ENCODE measurements at places on chromosomes 11 and 22.

DNA sequence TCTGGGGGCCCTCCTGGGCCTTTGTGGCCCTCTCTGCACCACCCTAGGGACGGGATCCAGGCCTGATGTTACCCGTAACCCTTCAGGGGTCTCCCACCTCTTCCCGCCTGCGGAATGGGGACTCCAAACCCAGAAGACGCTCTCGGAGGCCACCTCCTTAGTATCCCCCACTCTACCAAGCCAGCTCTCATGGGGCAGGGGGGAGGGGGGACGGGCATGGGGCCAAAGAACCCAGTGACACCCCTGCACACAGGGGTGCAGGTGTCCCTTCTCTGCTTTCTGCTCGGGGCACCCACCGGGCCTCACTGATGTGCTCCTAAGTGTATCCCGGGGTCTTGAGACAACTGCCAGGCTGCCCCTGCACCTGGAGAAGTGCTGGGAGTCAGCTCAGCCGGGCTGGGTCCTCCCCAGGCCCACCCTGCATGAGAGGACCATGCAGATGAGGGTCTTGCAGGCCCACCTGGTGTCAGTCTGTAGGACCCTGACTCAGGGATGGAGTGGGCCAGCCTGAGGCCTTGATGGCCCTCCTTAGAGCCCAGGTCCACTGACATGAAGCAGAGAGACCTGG lies 176.9 kb downstream of the IGLL1 start:
- DNase-seq: no peak

DNA sequence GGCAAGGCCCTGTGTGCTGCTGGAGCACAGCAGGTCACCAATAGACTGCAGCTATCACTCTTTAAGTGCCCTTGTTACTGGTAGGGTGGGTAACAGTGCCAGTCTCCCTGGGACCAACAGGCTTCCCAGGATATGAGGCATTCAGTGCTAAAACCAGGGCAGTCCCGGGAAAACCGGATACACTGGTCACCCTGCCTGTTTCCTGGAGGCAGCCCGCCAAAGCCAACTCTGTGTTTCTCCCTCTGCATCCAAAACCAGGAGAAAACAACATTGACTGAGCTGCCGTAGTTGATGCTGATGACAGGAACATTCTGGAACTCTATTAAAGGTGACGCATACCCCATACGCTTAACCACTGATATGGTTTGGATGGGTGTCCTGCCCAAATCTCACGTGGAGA lies 149.1 kb downstream of the SHANK2 start:
- DNase-seq: no peak

GRCh38 chr11:84890676-84891075 lies 736.5 kb downstream of the DLG2 start:
- no peak for DNase-seq

GRCh38 chr11:100876815-100877520 lies 189.9 kb downstream of the ARHGAP42 start:
- no peak for DNase-seq

DNA sequence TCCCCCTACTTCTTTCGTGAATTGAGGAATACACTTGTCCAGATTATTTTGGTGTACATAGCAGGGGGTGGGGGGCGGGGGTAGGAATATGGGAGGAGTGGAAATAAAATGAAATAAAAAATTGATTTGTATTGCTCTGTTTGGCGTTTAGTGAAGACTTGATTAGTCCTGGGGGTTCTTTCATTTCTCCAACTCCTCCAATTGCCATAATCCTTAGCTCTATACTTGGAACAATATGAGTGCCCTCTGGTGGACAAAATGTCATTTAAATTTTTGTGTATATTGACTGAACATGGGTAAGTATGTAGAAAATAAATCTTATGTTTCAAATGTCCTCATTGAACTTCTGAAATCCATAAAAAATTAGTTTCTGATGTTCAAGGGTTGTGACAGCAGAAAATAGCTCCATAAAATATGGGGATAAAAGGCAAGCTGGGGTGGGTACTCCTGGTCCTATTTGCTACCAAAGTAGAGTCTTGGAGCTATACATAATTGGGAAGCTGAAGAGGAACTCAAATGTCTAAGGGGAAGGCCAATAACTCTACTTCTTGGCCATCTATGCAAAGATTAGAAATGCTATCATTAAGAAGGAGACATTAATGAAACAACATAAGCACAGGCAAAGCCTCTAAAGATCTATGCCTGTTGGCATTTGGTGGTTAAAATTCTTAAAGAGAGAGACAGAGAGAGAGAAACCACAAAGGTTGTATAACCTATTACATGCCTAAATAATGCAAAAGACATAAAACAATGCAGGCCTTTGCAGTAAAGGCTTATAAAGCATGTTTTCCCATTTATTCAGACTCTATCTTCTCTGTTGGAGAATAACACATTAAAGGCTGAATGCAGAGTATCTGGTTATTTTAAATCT lies 421.6 kb downstream of the METTL15 start:
- no peak for DNase-seq

- DNase-seq: no peak
These were observed at the start of gene THY1 for GRCh38 chr11:119422809-119423508. Gene THY1 (minus strand): TSS chr11:119423172. CDS start chr11:119420905, 2,267 bp downstream.

GRCh38 chr22:37229805-37230672 lies 14.0 kb downstream of the RAC2 start:
- peak; percentile 87 for DNase-seq

- no peak for DNase-seq
These were observed 6.7 kb downstream of the GDPD5 start for GRCh38 chr11:75518771-75519653.

DNA sequence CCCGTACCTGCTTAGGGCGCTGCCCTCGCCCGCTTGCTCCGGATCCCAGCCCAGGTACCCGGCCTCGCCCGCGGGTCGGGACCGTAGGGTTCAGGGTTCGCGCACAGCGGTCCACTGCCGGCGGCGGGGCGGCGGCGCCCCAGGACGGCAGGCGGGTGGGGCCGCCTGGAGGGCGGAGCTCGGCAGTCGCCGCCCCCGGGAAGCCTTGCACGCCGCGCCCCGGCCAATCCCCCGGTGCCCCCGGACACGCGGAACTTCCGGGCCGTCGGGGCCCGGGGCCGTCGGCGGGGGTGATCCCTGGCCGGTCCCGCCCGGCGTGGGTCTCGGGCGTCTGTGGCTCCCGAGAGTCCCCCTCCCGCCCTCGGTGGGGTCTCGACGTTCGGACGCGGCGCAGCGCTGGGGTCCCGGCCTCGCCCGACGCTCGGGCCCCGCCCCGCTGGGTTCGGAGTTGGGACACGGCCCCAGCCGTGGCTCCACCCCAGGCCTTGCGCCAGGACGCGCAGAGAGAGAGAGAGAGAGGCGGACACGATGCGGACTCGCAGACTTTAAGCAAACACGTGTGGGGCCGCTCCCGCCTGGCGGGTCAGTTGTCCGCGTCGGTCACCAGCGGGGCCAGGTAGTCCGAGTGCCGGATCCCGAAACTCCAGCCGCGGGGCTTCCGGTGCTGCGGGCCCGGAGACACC lies at the start of gene TYMP:
TYMP (minus strand) TSS at position 116 of the 683 bp plus-strand sequence. CDS start 303 bp downstream, outside the sequence.
- DNase-seq: peak; percentile 55

DNA sequence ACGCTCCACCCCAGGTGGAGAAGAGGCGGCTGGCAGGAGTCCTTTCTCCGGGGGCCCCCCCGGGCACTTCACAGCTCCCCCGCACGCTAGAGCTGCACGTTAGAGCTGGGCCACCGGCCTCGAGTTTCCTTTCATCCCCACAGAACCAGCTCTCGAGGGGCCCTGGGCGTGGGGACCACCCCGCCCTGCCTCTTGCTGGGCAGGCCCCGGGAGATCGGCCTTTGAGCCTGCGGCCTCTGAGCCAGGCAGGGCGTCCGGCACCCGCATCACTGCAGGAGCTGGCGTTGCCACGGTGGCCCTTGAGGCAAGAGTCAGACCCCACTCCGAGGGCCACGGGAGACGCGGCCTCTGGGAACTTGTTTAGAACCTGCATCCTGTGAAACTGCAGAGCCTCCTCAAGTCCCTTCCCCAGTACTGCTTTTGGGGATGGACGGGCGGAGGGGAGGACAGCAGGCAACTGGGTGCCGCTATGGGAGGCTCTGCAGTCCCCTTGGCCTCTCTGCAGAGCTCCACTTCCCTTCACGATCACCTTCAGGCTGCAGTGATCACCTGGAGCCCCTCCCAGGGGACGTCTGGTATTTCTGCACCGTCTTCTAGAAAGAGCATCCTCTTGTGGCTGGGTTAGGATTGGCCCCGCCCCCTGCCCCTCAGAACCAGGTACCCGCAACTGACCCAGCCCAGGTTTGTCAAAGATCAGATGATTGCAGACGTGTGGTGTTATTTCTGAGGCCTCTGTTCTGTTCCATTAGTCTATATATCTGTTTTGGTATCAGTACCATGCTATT lies 13.9 kb upstream of the GAL start:
- no peak for DNase-seq

GRCh38 chr11:208181-208916 lies 841 bp downstream of the RIC8A start:
- DNase-seq: peak; percentile 76

GRCh38 chr11:104844451-104844850 lies 53.8 kb downstream of the CASP12 start:
- DNase-seq: no peak

- DNase-seq: no peak
These were observed 213.8 kb downstream of the TTC28 start for GRCh38 chr22:28465841-28466240.

DNA sequence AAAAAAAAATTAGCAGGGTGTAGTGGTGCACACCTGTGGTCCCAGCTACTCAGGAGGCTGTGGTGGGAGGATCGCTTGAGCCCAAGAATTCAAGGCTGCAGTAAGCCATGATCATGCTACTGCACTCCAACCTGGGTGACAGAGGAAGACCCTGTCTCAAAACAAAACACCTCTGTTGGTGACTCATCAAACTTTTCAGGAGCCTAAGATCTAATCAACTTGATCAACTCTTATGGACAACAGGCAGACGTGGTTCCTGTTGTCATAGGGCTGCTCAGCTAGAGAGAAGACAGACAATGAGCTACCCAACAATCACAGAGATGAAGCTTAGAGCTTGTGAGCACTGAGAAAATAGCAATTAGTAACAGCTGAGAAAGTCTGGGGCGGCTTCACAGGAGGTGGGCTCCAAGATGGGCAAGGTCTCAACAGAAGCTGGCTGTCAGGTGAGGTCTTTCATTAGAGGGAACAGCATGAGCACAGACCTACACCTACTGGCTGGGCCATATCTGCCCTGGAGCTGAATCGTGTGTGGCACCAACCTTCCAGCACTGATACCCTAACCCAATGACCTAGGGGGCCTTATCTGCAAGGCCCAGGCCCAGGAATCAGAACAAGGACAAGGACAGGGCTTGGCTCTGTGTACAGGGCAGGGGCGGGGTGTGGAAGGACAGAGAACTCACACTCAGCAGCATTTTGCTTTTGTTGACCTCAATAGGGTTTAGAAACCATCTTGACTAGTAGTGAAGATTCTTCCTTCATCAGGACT lies 7.2 kb upstream of the UCP3 start:
- DNase-seq: no peak

- DNase-seq: no peak
These were observed 163.1 kb downstream of the LARGE1 start for GRCh38 chr22:33757041-33757801.

GRCh38 chr11:20353829-20354434 lies 9.6 kb upstream of the HTATIP2 start:
- DNase-seq: no peak

- DNase-seq: no peak
These were observed 218.3 kb upstream of the CTSC start for GRCh38 chr11:88555829-88556202.

DNA sequence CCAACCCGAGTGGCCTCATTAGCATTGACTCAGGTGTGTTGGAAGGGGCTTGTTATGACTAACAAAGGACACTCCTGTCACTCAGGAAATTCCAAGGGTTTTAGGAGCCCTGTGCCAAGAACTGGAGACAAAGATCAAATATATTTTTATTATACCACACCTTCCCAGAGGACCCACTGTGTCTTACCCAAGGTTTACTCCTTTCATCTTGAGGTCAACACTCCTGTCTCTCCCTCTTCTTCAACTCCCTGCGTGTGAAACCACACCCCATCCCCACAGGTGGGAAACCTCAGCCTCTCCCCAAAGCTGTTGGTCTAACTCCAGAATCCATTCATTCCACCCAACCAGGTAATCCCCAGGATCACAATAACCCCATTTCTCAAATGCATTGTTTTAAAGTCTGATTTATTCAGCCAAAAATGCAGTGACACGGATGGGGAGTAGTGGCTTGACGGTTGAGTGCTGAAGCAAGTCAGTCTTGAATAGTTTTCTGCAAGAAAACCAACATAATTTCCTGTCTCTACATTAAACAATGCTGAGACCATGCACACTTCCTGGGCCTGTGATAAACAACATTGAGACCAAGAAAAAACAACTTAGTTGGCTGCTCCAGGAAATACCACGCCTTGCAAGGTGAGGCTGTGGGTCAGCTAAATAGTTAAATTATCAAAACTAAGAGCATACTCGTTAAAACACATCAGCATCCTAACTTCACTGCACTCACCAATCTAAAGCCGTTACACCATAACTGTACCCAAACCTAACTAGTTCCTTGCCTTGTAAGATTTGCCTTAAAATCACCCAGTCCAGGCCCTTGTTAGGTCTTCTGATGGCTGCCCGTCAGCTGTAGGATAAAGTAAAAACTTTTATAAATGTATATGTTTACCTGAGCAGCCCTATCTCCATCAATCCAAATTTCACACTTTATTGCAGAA lies 38.5 kb upstream of the SPON1 start:
- peak; percentile 3 for DNase-seq

DNA sequence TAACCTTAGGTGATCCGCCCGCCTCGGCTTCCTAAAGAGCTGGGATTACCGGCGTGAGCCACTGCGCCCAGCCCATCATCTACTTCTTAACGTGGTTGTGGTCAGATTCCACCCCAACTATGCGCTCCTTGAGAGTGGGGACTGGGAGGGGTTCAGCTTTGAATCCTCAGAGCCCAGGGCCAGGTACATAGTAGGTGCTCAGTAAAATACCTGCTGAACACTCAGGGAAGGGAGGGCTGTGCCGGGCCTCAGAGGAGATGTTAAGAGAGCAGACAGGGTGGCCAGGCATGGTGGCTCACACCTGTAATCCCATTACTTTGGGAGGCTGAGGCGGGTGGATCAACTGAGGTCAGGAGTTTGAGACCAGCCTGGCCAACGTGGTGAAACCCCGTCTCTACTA lies 1.2 kb upstream of the LGALS1 start:
- no peak for DNase-seq

GRCh38 chr11:108984523-108984922 lies 319.7 kb downstream of the DDX10 start:
- no peak for DNase-seq

DNA sequence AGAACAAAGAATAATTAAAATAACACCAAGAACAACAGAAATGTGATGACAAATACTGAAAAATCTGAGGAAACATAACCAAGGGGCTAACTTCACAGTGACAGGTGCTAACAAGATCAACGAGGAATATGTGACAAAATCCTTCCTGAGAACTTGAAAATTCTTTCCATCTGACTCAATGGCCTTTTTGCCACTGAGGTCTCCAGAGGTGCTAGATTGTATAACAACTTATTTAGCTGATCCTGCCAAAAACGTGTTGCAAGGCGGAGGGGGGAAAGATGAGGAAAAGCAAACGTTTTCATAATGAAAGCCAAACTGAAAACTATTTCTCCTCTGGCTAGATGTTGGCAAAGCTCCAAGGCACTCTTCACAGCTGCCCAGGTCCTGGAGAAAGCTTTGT lies 364.5 kb downstream of the NTM start:
- DNase-seq: no peak

GRCh38 chr11:76839311-76839710 lies 21.4 kb upstream of the ACER3 start:
- no peak for DNase-seq

GRCh38 chr22:42769574-42770447 lies 49.1 kb upstream of the A4GALT start:
- no peak for DNase-seq

- no peak for DNase-seq
These were observed 2.1 kb upstream of the PIK3C2A start for GRCh38 chr11:17209939-17210245.

GRCh38 chr11:114192841-114193389 lies 103.3 kb upstream of the NNMT start:
- no peak for DNase-seq
